ENCODE measurements at places on chromosomes 4 and X.

DNA sequence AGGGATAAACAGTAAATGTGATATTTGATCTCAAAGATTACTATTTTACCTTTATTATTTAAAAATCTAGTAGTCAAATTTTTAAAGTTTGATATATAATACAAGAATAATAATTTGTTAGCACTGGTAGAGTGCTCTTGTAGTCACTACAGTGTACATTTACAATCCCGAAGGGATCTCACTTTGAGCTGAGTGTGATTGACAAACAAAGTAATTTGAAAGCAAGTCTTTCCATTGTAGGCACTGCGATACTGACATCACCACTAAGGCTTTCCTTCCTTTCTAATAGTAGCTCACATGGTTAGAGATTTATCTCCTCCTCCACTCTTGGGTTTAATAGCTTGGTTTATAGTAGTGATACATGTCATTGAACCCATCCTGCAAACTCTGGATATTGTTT lies 280.6 kb downstream of the PARM1 start:
- no peak for DNase-seq

GRCh38 chr4:94957030-94957429 lies 199.3 kb downstream of the BMPR1B start:
- DNase-seq: no peak

DNA sequence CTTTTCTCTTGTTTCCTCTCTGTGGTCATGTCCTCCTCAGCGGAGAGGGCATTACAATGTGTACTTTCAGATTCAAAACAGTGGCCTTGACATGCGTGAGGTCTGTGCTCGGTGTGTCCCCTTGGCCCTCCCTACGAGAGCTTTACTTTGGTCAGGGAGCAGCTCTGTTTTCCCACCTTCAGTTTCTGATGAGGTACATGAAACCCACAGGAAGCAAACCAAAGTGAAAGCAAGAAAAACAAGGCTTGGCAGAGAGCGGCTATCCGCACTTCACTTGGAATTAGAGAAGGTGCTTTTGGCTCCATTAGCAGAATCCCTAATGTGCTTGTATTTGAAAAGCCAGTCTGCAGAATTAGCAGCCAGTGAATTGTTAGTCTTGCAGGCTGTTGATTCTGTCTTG lies 19.5 kb upstream of the BOD1L1 start:
- DNase-seq: no peak

DNA sequence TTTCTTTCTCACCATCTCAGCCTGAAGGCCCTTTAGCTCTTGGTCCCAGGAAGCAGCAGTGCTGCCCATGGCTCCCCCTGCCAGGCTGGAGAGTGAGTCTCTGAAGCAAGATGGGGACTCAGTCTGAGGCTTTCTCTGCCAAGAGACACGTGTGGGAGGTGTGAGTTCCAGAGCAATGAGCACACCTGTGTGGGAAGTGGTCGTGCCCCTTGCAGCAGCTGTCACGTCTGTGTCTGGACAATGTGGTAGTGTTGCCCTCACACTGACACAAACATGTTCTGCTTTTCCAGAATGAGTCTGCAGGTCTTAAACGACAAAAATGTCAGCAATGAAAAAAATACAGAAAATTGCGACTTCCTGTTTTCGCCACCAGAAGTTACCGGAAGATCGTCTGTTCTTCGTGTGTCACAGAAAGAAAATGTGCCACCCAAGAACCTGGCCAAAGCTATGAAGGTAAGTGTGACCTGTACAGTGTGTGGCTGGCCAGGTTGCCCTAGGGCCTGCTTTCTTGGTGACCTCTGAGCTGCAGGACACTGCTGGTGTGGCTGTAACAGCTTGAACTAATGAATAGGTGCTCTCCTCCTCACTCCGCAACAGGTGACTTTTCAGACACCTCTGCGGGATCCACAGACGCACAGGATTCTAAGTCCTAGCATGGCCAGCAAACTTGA lies 1.9 kb downstream of the TACC3 start:
- DNase-seq: peak; percentile 32
